ENCODE measurements at places on chromosomes 1 and 21.

- no peak for DNase-seq
Observed at GRCh38 chr1:46352363-46352762, 11.8 kb downstream of the NSUN4 start.

DNA sequence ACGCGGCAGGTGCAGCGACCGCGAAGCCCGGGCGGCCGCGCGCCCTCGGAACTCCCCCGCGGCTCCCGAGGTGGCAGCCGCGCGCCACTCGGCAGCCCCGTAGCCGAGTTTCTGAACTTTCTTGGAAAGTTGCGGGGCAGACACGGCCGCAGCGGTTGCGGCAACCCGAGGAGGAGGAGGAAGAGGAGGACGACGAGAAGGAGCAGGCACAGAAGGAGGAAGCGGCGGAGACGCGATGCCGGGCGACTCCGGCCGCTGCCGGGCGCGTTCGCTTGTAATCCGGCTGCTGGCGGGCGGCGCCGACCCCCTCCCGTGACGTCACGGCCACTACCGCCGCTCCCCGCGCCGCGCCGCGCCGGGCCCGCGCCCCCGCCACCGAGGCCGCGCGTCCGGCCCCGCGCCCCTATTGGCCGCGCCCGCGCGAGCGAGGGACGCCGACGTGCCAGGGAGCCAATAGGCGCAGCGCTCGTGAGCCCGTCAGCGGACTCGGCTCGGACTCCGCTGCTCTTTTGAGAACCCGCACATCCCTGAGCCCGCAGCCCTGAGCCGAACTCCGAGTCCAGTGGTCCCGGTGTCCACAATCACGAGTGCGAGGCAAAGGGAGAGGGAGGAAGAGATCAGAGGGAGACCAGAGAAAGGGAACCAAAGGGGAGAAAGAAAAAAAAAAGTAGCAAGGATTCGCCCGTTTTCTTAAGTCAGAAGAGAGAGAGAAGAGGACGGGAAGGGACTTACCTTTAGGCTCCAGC, 736 bp upstream of the BARHL2 start:
- DNase-seq = no peak

DNA sequence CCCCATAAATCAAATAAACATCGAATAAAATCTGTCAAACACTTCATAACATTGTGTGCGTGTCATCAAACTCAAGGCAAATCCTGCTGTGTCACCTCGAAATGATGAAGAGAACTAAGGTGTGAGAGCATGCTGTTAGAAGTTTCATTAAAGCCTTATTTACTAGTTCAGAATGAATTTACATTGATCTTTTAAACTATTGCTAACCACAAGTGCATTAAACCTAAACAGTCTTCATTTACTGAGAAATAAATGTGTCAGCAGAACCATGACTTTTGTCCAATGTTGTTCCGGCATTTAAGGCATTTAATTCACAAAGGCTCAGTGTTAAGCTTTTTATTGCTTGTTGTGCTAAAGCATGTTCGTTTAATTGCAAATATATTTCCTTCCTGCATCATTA, 474.4 kb downstream of the SETD4 start:
- DNase-seq = no peak

GRCh38 chr21:46465651-46466050, 7.0 kb downstream of the DIP2A start:
- no peak for DNase-seq

- no peak for DNase-seq
Observed at GRCh38 chr1:247669225-247669624, 10.3 kb downstream of the OR13G1 start.

GRCh38 chr1:234746798-234747196, 136.8 kb upstream of the IRF2BP2 start:
- DNase-seq = no peak

- no peak for DNase-seq
Observed at GRCh38 chr1:30491831-30492230, 231.6 kb downstream of the MATN1 start.

DNA sequence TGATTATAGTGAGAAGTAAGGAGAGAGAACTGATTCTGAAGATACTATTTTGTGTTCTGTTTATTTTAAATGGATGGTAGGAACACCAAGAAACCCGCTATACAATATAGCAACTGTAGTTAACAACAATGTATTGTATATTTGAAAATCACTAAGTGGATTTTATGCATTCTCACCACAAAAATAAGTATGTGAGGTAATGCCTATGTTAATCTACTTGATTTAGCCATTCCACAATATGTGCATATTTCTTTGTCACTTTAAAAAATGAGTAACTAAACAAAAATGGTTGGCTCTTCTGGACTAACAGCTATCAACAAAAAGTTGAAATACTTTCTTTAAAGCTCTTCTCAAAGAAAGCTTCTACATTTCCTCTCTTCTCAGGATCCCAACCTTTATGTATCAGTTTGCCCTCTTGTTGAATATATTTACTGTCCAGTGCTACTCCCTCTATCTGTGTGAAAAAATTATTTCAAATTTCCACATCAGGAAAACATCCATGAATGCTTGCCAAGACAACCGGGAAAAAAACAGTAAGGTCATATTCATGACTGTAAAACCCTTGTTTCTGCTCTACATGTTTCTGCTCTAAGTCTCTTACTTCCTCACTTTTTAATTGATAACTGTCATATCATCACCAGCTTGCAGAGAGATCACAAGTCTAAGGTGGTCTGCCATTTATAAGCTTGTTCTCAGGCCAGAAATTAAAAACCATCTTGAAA, 27.0 kb downstream of the CLCA4 start:
- no peak for DNase-seq

GRCh38 chr1:228031276-228031995, 24.6 kb downstream of the WNT3A start:
- no peak for DNase-seq

DNA sequence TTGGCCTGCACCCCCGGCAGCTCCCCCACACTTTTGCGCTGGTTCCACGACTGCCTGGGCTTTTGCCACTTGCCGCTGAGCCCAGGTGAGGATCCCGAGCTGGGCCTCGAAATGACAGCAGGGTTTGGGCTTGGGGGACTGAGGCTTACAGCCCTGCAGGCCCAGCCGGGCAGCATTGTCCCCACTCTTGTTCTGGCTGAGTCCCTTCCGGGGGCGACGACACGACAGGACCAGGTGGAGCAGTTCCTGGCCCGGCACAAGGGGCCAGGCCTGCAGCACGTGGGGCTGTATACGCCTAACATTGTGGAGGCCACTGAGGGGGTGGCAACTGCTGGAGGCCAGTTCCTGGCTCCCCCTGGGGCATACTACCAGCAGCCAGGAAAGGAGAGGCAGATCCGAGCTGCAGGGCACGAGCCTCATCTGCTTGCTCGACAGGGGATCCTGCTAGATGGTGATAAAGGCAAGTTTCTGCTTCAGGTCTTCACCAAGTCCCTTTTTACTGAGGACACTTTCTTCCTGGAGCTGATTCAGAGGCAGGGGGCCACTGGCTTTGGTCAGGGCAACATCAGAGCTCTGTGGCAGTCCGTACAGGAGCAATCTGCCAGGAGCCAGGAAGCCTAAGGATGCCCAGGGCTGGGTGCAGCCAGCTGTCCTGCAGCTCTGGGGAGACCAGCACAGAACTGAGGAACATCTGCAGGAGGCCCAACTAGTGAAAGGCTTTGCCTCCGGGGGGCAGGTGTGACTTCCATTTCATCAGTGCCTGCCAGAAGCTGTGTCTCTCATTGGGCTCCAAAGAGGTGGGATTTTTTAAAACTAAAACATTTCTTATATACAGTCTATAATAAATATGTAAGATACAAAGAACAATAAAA, 1.2 kb downstream of the HPDL start:
- no peak for DNase-seq

DNA sequence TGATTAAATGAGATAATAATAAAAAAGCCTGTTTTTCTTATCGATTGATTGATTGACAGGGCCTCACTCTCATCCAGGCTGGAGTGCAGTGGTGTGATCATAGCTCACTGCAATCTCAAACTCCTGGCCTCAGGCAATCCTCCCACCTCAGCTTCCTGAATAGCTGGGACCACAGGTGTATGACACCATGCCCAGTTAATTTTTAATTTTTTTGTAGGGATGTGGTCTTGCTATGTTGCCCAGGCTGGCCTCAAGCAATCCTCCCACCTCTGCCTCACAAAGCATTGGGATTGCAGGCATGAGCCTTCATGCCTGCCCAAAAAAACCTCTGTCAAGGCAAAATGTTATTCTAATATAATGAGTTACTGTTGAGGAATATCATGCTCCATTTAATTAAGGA, 346.4 kb upstream of the DAB1 start:
- DNase-seq = no peak

- DNase-seq = no peak
Observed at GRCh38 chr1:88060750-88061491, 623.2 kb upstream of the PKN2 start.

DNA sequence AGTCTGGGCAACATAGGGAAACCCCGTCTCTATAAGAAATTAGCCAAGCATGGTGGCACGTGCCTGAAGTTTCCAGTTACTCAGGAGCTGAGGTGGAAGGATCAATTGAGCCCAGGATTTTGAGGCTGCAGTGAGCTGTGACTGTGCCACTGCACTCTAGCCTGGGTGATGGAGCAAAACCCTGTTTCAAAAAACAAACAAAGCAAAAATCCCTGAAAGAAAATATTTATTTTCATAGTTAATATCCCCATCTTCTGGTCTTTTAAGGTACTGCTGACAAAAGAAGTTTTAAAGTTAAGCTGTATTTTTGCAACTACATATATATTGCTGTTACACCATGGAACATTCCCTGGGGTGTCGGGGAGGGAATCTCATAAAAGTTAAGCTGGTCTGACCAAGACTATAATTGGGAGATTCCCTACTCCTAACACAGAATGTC, 26.0 kb downstream of the VAMP4 start:
- no peak for DNase-seq

- DNase-seq = no peak
Observed at GRCh38 chr1:64393790-64394189, 76.1 kb upstream of the CACHD1 start.

DNA sequence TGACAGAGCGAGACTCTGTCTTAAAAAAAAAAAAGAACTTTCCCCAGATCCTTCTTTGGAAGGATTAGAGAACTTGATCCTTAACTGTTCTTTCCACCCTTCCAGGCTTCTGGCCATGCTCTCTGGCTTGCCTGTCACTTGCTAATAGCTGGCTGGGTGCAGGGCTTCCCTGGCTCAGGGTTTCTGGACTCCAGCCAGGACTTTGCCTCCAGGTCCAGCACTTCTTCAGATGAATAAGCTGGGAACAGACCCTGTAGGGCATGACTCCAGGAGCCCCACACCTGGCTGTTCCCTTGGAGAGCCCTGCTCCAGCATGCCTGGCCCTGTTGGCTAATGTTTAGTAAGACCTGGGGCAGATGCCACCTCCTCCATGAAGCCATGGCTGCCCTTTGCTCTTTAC, 3.3 kb upstream of the NT5C1A start:
- no peak for DNase-seq

DNA sequence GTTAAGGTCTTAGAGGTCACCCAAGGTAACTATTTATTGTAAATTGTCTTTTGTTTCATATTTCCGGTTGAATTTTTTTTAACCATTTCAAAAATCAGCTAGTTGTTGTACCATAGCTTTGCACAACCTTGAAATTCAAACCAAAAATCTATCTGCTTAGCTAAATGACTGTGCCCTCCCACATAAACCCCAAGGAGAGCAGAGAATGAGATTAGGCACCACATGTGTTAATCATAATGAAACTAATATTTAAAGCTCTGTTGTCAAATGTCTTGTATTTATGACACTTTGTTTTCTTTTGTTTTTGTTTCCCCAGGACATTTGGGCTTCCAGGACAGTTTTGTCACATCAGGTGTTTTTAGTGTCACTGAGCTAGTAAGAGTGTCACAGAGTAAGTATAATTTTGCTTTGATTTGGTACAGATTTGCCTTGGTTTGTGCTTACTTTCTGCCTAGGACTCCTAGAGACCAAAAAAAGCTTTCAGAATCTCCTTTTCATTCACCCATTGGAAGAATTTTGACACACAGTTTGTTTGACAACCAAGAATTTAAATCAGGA, 249.9 kb downstream of the NFIA start:
- DNase-seq = no peak

DNA sequence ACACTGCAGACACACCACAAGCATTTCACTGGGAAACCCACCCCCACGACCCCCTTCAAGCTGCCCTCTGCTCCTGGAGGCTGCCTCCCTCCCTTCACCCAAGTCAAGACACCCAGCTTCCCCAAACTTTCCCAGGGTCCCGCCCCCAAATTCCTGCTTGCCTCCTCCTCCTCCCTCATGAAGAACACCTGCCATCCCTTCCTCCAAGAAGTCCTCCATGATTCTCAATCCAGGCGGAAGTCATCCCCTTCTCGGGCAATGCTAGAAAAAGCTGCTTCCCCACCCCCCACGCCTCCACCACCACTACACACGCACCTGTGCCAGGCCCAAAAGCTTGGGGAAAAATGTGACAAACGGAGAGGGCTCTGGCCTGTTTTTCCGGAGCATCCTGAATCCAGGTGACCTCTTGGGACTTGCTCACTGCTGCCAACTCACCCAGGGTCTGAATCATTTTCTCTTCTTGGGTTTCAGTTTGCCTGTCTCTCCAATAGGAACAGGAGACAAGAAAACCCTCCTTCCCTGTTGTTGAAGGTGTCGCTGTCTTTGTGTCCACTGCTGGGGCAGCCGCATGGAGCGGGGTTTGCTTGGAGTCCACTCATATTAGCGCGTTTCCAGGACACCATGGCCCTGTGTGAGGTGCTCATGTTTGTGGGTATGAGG, 101.0 kb upstream of the CASZ1 start:
- DNase-seq = no peak

DNA sequence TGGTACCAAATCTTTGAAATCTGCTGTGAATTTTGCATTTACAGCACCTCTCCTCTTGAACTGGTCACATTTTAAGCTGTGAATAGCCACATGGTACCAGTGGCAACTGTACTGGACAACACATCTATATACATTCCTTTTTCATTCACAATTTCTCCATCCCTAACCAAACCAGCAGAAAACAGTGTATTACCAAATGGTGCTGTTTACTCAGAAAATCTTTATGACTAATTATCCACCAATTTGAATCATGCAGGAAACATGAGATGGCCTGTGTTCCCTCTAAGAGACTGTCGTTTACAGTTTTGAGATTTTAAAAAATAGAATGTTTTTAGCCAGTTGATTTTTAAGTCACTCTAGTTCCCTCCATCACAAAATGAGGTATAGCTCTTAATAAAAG, 17.6 kb upstream of the CCT8 start:
- no peak for DNase-seq

- DNase-seq = no peak
Observed at GRCh38 chr1:63828322-63829044, 54.7 kb downstream of the ROR1 start.

- no peak for DNase-seq
Observed at GRCh38 chr1:56068210-56068609, 511.2 kb downstream of the PLPP3 start.

All from hypothalamus (tissue), 51 donors.